Stimulated activated CD4-positive, alpha-beta T cell treated with anti-CD3 and anti-CD28 coated beads, Interleukin-2, amount 100 ng/mL, for 48 hours (primary cell): ENCODE measurements at places on chromosomes 4 and X.

GRCh38 chr4:5034206-5034605 lies 14.9 kb upstream of the CYTL1 start:
- DNase-seq = no peak

DNA sequence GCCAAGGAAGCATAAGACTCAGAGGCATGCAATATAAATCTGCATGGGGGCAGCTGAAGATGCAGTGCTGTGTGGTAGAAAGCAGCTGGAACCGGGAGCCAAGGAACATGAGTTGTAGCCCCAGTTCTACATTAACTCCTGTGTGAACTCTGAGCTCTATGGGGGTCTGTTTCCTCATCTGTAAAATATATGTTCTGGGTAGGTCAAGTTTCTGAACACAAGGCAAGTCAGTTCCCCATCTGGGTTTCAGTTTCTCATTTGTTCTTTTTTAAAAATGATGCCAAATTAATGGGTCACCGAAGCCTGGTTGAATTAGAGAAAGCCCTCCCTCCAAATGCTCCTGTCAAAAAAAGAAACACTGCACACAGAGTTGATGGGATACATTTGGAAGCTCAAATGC lies 24.0 kb downstream of the UNC5C start:
- no peak for DNase-seq

DNA sequence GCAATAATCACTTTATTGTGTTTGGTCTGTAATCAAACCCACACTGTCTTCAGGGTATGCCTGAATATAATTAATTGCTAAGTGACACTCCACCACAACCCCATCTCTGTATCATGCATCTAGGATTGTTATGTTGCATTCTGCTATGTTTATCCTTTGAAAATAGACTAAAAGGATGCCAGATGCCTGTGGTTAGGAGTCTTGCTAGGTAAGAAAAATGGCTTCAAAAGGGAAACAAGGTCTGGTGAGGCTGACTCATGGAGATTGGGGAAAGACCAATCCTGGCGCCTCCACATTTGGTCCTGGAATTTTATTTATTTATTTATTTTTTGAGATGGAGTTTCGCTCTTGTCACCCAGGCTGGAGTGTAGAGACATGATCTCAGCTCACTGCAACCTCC lies 360.5 kb upstream of the SLC7A11 start:
- no peak for DNase-seq

GRCh38 chr4:35934320-35934981 lies 309.9 kb downstream of the ARAP2 start:
- no peak for DNase-seq

DNA sequence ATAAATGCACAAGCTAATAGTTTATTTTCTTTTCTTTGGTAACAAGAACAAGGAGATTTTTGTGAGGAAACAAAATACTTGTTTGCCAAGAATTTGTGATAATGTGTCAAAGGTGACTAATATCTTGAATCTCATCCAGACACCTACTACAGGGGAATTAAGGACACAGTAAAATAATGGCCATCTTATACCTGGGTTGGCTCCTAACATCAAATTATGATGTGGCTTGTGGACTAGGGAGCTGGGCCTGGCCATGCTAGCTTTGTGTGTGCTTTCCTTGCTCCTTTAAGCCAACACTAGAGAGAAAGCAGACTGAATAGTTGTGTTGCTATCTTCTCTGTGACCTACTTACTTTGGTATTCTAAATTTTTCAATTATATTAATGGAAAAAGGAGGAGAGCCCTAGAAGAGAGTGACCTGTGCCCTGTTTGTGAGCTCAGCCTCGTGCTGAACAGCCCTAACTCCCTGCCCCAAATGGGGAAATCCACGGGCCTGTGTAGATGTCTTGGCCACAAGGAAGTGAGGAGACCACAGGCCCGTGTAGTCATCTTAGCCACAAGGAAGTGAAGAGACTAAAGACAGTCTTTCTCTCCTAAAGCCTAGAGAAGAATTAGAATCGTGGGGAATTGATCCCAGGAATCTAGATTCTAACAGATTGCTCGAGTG lies 23.3 kb downstream of the ARHGAP24 start:
- DNase-seq = no peak

DNA sequence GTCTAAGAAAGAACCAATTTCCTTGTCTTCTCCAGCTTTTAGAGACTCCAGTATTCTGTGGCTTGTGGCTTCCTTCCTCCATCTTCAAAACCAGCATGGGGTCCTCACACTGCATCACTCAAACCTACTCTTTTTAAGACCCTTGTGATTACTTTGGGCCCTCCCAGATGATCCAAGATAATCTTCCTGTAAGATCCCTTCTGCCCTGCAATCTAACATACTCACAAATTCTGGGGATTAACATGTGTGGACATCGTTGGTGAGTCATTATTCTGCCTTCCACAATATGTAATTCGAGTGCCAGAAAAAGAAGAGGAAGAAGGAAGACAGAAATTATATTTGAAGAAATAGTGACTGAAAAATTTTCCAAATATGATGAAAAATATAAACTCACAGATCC lies 47.9 kb downstream of the BEND4 start:
- no peak for DNase-seq

DNA sequence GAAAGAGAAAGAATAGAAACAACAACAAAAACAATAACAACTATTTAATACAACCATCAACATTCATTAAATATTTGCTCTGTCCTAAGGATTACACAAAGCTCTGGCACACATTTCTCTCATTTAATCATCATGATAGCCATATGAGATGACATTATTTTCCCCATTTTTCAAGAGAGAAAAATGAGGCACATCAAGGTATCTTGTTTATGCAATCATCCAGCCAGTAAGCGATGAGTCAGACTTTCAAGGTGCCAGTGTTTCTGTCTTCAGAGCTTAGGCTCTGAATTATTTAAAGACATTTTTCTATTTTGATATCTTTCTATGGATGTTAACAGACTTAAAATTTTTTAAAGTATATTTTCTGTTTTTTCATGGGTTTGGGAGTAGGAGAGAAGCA lies 541.8 kb upstream of the SMIM31 start:
- no peak for DNase-seq

GRCh38 chr4:106365613-106366012 lies 3.0 kb downstream of the GIMD1 start:
- DNase-seq = no peak

- DNase-seq = no peak
Observed at GRCh38 chr4:166887457-166887856, 346.8 kb downstream of the SPOCK3 start.

DNA sequence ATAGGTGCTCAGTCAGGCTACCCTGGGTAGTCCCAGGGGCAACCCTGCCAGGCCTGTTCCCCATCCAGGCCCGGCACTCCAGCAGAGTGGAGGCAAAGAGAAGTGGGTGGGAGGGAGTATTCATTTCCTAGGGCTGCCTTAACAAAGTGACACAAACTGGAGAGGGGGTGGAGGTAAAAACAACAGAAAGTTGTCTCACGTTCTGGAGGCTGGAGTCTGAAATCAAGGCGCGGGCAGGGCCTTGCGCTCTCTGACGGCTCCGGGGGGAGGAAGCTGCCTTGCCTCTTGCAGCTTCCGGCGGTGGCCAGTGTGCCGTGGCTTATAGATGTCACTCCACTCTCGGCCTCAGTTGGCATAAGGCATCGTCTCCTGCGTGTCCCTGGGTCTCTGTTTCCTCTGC lies 90.8 kb downstream of the DCTD start:
- DNase-seq = no peak

DNA sequence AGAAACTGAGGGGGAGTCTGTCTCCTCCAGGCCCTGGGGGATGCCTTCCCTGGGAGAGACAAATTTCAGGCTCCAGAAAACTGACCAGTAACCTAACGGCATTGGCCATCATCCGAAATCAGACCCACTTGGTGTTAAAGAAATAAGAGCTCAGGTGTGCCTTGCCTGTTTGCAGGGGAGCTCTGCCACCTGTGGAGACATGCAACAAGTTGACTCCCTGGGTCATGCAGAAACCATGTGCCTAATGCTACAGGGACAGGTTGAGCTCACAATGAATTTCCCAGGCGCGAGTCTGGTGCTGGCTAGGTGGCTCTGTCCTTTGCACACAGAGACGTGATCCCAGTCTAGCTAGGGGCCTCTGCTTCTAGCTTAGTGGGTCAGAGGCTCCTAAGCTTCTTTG lies 95.8 kb upstream of the KIT start:
- no peak for DNase-seq

- DNase-seq = peak; percentile 37
Observed at GRCh38 chr4:36255577-36255976, 11.3 kb upstream of the ARAP2 start.

- DNase-seq = no peak
Observed at GRCh38 chr4:87865960-87866598, 33.3 kb downstream of the MEPE start.

DNA sequence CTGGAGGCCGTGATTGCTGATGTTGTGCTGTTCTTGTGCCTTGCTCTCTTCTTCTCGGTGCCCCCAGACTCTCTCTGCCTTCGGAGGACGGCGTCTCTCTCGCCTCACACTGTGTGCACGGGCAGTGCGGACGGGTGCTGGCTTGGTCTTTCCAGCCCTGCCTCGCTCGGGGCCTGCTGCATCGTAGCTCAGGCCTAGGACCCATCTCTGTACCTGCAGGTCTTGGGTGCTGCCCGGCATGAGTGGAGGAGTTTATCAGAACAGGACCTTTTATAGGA lies 18.2 kb downstream of the RGS12 start:
- DNase-seq = no peak

GRCh38 chr4:518569-519083 lies 19.6 kb downstream of the PIGG start:
- DNase-seq = no peak

- peak; percentile 55 for DNase-seq
Observed at GRCh38 chr4:185587427-185588161, 52.3 kb upstream of the PDLIM3 start.

GRCh38 chr4:184396570-184397515 lies 77.5 kb downstream of the IRF2 start:
- DNase-seq = no peak

DNA sequence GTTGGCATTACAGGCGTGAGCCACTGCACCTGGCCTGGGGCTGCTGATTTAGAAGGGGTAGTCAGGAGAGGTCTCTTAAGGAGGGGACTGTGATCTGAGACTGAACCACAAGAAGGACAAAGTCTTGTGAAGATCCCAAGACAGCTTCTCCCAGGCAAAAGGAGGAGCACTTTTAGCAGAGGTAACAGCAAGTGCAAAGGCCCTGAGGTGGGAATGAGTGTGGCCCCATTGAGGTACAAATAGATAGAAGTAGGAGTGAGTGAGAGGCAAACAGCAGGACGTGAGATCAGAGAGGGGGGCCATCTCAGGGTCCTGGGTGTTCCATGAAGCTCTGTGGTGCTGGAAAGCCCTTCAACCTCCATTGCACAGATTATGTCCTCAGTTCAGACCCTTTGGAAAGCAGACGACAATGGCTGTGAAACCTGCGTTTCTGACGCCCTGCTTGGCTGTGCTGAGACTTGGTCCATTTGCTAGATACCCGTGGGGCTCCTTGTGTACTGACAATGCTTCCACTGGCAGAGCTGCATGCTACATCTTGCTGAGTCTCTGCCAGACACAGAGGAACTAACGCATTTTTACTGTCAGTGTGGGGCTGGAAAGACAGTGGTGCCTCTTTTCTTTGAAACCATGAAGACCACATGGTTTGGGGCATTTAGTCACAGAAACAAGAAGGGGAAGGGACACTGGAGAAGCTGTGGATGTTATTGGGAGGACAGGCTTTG lies 1.3 kb upstream of the CCKAR start:
- no peak for DNase-seq

- no peak for DNase-seq
Observed at GRCh38 chrX:112067601-112068000, 15.0 kb downstream of the TRPC5 start.

GRCh38 chrX:38560776-38561125 lies 591 bp upstream of the TSPAN7 start:
- no peak for DNase-seq

- no peak for DNase-seq
Observed at GRCh38 chr4:74475091-74475800, 30.3 kb downstream of the AREG start.

DNA sequence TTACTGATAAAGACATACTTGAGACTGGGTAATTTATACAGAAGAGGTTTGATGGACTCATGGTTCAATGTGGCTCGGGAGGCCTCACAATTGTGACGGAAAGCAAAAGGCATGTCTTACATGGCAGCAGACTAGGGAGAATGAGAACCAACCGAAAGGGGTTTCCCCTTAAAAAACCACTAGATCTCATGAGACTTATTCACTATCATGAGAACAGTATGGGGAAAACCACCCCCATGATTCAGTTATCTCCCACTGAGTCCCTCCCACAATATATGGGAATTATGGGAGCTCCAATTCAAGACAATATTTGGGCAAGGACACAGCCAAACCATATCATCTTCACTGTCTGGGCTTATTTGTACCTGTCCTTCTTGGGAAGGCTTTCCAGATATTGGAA lies 22.8 kb upstream of the MUC7 start:
- DNase-seq = no peak

DNA sequence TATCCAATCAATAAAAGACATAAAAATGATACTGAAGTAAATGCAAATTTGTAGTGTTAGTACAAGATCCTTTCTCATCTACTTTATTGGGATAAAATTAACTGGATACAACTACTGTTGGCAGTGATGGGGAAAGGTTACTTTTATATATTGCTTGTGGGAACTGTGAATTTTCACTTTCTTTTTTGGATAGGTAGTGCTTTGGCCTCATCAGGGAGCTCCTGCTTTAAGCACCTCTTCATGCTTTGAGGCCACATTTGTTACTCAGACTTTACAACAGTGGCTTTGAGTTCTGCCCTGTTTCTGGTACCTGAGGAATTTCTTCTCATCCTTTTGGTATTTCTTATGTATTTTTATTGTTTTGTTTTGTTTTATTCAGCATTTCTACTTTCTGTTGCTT lies 316.8 kb upstream of the ZCCHC13 start:
- DNase-seq = no peak

DNA sequence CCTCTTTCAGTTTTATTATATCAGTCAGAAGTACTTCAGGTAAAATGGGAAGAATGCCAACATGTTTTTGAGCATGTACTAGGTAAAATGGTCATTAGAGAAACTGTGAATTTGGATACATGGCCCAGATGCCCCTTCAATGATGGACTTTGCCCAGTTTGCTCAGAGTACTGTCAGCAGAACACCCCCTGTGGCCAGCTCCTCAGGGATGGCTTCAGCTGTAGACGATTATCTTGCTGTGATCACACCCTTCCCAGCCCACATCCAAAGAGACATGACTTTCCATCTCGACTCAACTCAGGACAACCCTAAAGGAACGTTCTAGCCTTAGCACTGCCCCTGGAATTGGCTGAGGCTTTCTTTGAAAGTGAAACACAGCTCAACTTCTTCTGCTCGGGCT lies 439.1 kb downstream of the PACRGL start:
- no peak for DNase-seq

- no peak for DNase-seq
Observed at GRCh38 chrX:136750364-136750763, 30.4 kb downstream of the ARHGEF6 start.

- no peak for DNase-seq
Observed at GRCh38 chr4:5511791-5512190, 196.6 kb downstream of the EVC2 start.

GRCh38 chr4:42871671-42872290 lies 20.7 kb upstream of the GRXCR1 start:
- no peak for DNase-seq

- no peak for DNase-seq
Observed at GRCh38 chrX:111759686-111760085, 78.7 kb downstream of the ALG13 start.

GRCh38 chr4:189001971-189002450 lies 862.8 kb downstream of the TRIML1 start:
- DNase-seq = no peak

GRCh38 chr4:113024388-113024787 lies 25.1 kb upstream of the ANK2 start:
- DNase-seq = no peak

GRCh38 chrX:153934762-153935325 lies at the start of gene NAA10:
NAA10 (minus strand) TSS chrX:153935037; CDS start chrX:153934904, 133 bp downstream.
- peak; percentile 40 for DNase-seq
